ENCODE measurements at places on chromosomes 2 and 18. TPM values are rescaled to one million over a fixed set of nuclear protein-coding genes. Genes with fewer than 3 reads are reported as not detected.

The RPRM gene
- 7.1 TPM for polyA plus RNA-seq

GRCh38 chr2:45212953-45213635, 203.8 kb upstream of the SIX2 start:
- no peak for DNase-seq

- no peak for DNase-seq
Measured at GRCh38 chr2:86397986-86398385, 43.2 kb upstream of the KDM3A start.

GRCh38 chr18:52287151-52287550, 52.8 kb upstream of the DCC start:
- no peak for DNase-seq

The ADRA2B gene
- 2.6 TPM for polyA plus RNA-seq

GRCh38 chr2:165621086-165621560, 151.6 kb downstream of the CSRNP3 start:
- DNase-seq = no peak

The TANC1 gene
- 34.3 TPM for polyA plus RNA-seq

The SIX3 gene
- not detected for polyA plus RNA-seq

DNA sequence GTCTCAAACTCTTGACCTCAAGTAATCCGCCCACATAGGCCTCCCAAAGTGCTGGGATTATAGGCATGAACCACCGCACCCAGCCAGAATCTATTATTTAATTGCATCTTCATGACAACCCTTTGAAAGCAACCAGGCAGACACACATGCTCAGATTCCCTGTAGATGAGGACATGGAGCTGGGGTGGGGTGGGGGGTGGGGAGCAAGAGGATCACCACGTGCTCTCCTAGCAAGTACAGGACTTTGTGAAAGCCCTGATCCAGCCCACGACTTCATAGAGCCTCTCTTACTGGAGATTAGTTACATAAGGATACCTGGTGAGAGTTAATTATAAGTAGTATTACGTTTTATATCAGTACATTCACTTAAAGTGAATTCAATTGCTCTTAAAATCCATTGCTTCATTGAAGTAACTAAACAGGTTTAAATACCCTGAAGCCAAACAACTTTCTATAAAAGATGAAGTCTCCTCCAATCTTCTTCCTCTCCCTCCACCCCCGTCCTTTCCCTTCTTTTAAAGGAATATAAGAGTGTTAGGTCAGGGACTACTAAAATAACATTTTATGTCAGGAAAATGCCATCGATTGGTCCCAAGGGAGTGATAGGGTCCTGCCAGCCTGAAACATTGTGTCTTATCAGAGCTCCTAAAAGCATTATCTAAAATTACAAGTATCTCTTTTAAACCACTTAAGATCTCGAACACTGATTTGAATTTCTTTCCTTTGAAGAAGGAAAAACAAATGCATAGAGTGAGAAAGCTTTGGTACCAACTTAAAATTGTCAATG, 123.9 kb downstream of the EPHA4 start:
- no peak for DNase-seq

GRCh38 chr2:195820867-195821565, 164.0 kb downstream of the SLC39A10 start:
- no peak for DNase-seq

DNA sequence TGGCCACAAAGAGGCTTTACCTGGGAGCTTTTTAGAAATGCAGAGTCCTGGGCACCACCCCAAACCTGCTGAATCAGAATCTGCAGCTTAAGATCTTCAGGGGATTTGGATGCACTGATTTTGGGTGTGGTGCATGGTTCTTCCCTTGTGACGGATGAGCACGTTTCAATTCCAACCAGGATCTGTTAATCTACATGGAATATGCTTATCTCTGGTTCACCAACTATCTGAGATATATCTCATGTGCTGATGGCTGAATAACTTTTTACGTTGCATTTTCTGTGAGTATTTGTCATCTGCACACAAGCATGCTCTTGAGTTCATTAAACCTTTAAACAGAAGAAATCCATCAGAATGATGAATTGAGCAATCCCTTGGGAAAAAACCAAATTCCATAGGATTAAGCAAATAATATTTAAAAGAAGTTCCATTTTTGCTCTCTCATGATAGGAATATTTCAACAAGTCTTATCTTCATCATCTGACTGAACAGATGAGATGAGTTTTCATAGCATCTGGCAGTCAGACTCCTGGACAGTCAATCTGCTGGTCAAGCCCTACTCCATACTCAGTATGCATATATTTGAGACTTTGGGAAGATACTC, 120.6 kb downstream of the PLB1 start:
- no peak for DNase-seq

- no peak for DNase-seq
Measured at GRCh38 chr2:176612736-176613135, 343.5 kb downstream of the MTX2 start.

The HYCC2 gene
- polyA plus RNA-seq = 10.0 TPM

The UGT1A8 gene
- polyA plus RNA-seq = not detected

The RESP18 gene
- not detected for polyA plus RNA-seq

The FAM110C gene
- 0.91 TPM for polyA plus RNA-seq

Data from muscle of arm (tissue), 14 donors.